T-helper 2 cell (primary cell): ENCODE measurements at places on chromosomes 5 and 9.
A peak's percentile ranks its signal among the peaks of the same experiment; 100 is the strongest.

- no peak for DNase-seq
These were observed 81.2 kb downstream of the ZCCHC7 start for GRCh38 chr9:37201581-37201980.

DNA sequence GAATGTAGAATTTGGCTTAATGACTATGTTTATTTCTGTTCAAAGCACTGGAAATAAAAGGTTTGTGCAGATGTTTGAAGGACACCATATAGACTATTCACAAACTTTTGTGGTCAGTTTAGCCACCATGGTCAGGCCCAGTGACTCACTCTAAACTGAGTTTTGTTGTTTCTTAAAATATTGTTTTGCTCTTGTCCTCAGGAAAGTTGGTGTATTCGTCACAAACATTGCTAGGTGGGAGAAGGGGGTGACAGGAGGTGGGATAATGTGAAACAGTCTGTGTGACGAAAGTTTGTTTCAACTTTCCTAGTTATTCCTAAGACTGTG lies 35.0 kb upstream of the LIFR start:
- no peak for DNase-seq

- DNase-seq = no peak
These were observed 11.8 kb upstream of the TGFBI start for GRCh38 chr5:136016945-136017530.

DNA sequence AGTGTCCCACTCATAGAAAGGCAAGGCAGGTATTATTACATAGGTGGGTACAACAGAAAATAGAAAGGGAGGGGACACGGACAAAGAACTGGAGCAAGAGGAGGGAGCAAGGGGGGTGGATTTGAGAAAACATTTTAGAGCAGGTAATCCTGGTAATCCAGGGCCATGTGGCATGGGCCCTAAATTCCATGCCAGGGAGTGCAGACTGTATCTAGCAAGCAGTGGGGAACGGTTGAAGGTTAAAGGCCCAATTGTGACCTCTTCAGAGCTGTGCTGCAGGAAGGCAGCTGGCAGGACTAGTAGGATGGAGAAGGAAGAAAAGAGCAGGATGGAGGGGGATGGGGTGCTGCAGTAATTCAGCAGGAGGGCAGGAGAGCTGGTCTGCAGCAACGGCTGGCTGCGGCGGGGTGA lies 75.2 kb downstream of the PDE6A start:
- DNase-seq = no peak

- DNase-seq = no peak
These were observed 167.6 kb downstream of the RANBP17 start for GRCh38 chr5:171029401-171029800.

GRCh38 chr5:177113566-177114424 lies 19.8 kb upstream of the NSD1 start:
- DNase-seq = peak; percentile 78

DNA sequence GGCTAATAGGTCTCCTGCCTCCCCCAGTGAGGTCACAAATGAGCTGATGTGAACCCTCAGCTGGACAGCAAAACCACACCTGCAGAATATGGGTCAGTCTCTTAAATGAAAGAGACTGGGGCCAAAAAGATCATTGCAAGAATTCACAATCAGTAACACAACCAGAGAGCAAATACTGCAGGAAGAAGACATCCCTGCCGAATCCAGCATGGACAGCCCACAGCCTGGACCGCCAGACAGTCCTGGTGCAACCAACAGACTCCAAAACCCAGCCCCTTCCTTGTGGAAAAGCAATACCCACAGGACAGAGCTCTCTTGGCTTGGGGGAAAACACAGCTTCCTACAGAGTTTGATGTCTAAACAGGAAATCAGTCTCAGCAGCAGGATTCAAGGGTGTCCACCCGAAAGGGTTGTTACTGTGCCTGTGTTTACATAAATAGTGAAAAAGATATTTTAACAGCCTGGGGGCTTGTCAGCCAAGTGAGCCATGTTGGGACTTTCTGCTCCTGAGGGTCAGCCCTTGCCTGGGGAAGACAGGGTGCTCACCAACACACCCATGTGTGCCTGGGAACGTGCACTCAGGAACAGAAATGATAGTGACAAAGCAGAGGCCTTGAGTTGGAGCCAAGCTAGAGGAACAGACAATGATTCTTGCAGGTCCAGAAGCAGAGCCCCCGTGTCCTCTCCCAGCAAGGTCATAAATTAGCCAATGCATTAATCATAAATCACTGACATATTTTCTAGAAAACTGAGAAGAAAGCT lies 106.2 kb downstream of the SEMA5A start:
- DNase-seq = no peak

GRCh38 chr9:14314424-14314928 lies 535 bp upstream of the NFIB start:
- DNase-seq = no peak

DNA sequence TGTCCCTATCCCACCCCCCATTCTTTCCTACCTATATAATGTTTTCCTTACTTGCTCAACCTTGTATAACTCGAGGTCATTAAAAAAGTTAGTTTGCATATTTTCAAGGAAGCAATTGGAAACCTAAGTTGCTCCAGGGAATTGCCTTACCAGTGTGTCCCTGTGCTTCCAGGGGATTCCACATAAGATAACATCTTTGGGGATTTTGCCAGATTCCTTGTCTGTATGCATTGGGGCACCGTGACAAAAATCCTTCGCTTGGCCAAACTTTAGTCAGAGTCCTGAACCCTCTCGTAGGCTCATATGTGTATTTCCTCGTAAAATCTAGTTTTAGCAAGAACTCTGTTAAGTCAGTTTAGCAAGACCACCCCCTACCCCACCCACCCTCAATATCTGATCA lies 14.7 kb upstream of the OSMR start:
- no peak for DNase-seq

- DNase-seq = no peak
These were observed 210.6 kb downstream of the CAAP1 start for GRCh38 chr9:26682041-26682440.

GRCh38 chr9:95280745-95281144 lies 36.8 kb downstream of the FANCC start:
- DNase-seq = no peak

DNA sequence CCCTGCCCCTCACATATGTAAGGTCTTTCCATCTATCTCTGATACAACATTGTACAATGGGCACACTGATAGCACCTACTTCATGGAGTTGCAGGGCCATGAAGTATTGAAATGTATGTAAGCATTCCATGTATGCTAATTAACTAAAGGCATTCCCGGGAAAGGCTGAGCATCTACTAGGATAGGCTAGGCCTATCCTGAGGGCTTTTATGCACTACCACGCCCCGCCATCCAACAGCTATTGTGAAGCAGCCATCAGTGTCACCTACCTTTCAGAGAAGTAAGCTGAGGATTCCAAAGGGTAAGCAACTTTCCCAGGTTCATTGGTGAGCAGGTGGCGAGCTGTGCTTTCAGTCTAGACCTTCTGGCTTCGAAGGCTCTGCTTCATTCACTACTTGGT lies 47.6 kb downstream of the NSG2 start:
- DNase-seq = no peak
